ENCODE measurements at places on chromosomes 5 and 9.
A peak's percentile ranks its signal among the peaks of the same experiment; 100 is the strongest.

DNA sequence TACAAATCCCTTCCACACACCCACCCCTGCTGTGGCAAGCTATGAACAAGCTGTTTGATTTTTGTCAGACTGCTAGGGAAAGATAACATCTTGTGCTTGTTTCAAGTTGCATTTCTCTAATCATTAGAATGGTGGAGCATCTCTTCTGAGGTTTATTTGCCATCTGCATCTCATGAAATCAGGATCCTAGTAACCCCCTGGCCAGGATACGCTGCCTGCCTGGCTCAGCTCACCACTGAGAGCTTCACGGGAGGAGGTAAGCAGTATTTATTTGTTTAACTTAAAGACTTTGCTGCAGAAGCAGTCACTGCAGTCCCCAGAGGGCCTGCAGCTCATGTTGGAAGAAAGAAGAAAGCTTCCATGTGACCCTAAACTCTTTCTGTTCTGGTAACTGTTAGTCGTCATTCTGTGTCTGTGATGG lies 83.3 kb upstream of the CXCL14 start:
- peak; percentile 54 for DNase-seq

DNA sequence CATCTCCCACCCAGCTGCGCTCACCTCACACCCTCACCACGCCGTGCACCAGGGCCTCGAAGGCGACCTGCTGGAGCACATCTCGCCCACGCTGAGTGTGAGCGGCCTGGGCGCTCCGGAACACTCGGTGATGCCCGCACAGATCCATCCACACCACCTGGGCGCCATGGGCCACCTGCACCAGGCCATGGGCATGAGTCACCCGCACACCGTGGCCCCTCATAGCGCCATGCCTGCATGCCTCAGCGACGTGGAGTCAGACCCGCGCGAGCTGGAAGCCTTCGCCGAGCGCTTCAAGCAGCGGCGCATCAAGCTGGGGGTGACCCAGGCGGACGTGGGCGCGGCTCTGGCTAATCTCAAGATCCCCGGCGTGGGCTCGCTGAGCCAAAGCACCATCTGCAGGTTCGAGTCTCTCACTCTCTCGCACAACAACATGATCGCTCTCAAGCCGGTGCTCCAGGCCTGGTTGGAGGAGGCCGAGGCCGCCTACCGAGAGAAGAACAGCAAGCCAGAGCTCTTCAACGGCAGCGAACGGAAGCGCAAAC lies 1.1 kb downstream of the POU4F3 start:
- DNase-seq: no peak

- no peak for DNase-seq
These were observed 128.6 kb downstream of the ASTN2 start for GRCh38 chr9:117286245-117286644.

DNA sequence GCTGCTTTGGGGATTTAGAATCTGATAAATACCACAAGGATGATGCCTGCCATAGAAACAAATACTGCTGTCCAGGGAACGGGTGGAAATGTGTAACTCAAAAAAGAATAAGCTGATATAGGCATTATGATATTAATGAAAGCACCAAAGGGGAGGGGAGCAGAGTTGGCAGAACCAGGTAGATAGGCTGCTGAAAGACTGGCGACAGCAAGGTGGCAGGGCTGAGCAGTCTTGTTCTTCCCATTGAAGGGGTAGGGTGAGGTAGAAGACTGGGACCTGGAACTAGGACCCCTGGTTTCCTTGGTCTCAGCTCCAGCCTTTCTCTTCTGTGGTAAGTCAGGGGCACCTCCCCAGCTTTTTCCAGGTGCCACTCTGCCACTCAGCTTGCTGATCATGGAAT lies 31.4 kb upstream of the TMOD1 start:
- no peak for DNase-seq

DNA sequence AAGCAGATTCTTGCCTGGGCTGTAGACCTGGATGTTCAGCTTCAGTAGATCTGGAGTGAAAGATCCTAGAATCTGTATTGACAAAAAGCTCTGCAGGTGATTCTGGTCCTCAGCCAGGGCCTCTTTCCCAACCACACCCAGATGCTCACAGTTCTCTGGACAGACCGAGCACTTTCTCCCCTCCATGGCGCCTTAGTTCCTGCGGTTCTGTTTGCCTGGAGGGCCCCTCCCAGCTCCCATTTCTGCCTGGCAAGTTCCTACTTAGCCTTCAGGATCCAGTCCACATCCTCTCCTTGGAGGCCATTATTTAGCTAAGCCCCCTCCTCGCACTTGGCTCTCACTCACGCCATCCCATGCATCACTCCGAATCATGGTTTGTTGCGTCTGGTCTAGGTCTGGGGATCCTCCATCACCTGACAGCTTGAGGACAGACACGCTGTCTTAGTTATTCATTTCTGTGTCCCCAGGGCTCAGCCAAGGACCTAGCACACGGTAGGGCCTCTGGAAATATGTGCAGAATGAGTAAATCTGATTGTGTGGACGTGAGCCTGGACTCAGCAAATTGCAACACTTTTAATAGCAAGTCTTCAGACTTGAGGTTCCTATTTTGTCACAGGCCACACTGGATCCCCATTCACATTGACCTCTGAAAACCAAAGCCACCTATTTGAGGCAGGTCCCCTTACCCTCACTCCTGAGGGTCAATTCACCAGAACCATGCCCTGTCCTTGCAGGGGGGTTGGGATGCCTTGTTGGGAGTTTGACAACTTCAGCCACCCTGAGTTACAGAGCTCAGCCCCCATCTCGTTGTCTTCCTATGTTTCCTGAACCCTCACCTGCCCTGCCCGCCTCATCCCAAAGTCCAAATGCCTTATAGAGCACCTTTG lies 50.7 kb downstream of the COL15A1 start:
- DNase-seq: no peak
